ENCODE measurements at places on chromosomes 6 and 20.

DNA sequence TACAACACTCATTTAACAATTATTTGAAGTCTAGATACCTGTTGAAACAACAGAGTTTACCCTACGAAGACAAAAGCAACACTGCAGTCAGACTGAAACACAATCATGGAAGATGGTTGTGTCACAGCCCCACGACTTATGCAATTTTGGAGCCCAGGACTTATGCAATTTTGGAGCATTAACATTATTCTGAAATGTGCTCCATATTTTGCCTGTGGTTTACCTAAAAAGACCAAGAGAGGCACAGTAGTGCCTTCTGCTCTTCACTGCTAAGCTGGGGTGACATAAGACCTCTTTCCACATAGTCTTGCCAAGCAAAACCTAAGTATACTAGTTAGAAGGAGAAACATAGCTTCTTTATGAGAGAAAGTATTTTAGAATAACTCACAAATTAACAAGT, 216.5 kb downstream of the PTPRK start:
- DNase-seq = no peak

DNA sequence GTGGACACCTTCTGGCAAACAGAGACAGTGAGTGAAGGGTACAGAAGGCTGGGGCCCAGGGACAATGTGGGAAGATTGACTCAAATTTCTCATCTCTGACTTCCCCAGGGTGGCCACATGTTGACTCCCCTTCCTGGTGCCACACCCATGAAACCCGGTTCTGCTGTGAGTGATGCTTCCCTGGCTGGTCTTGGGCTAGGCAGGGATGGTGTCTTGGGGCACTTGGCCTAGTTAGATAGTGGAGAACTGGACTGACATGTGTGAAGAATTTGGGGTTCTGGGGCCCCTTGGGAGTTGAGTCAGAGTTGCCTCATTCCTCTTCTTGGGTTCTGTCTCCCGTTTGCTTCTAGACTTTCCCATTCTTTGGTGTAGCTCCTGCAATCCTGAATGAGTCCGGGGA, 34.2 kb downstream of the GSS start:
- no peak for DNase-seq

DNA sequence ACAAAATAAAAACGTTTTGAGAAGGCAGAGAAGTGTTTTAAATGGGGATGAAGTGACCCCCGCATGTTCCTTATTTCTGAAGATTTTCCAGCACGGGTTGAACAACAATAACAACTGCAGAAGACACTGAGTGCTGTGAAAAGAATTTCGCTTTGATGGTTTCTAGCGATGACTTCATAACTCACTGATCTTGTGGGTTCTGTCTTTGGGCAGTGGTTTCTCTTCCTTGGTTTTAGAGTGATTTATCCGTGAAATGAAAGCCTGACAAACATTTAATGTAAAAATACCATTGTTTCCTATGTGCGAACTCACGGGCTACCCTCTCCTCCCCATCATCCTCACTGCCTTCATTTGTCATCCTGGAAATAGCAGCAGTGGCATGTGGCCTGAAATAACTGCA, 793.9 kb downstream of the QKI start:
- DNase-seq = no peak

- no peak for DNase-seq
Observed at GRCh38 chr6:167567142-167568033, 242.5 kb downstream of the TTLL2 start.

- DNase-seq = no peak
Observed at GRCh38 chr20:61804752-61805295, 260.9 kb downstream of the TAF4 start.

- DNase-seq = no peak
Observed at GRCh38 chr6:82216549-82216948, 31.0 kb downstream of the IBTK start.

- no peak for DNase-seq
Observed at GRCh38 chr20:23086056-23086566, at the start of gene CD93. Gene CD93 (minus strand): TSS chr20:23086324. CDS start chr20:23086192, 132 bp downstream.
